Activated naive CD4-positive, alpha-beta T cell treated with anti-CD3 and anti-CD28 coated beads for 36 hours (primary cell): ENCODE measurements at places on chromosomes 12 and 14. TPM values are rescaled to one million over a fixed set of nuclear protein-coding genes. Genes with fewer than 3 reads are reported as not detected.
A peak's percentile ranks its signal among the peaks of the same experiment; 100 is the strongest.

DNA sequence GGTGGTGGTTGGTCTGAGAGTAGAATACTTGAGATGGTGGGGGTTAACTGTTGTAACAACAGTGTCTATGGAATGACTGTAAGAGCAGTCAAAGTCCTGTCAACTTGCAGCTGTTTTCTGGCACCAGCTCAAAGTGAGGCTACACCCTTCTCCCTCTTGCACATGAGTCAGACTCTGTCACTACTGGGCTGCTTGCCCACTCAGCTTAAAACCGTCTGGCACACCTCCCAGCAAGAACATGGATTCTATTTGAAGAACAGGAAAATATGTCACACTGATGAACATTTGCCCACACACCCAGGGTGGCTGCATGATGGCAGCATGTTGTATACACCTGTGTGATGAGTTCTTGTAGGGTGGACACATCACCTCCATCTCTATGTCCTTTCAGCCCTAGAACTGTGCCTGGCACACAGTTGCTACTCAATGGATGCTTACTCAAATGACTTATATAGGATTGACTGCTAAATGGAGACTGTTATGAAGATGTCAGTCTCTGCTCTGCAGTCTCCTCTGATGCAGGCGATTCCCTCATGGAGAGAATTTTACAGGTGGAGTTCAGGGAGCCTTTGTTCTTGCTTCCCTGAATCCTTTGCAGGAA, 19.3 kb upstream of the SERPINA6 start:
- H3K27ac ChIP-seq, result peak overlapping the region; percentile 32
- peaks cover 35% of the 10 kb centered on the region for H3K4me1 ChIP-seq
- H3K36me3 ChIP-seq, result no peaks in the 10 kb centered on the region
- peaks cover 27% of the 10 kb centered on the region for H3K27me3 ChIP-seq

DNA sequence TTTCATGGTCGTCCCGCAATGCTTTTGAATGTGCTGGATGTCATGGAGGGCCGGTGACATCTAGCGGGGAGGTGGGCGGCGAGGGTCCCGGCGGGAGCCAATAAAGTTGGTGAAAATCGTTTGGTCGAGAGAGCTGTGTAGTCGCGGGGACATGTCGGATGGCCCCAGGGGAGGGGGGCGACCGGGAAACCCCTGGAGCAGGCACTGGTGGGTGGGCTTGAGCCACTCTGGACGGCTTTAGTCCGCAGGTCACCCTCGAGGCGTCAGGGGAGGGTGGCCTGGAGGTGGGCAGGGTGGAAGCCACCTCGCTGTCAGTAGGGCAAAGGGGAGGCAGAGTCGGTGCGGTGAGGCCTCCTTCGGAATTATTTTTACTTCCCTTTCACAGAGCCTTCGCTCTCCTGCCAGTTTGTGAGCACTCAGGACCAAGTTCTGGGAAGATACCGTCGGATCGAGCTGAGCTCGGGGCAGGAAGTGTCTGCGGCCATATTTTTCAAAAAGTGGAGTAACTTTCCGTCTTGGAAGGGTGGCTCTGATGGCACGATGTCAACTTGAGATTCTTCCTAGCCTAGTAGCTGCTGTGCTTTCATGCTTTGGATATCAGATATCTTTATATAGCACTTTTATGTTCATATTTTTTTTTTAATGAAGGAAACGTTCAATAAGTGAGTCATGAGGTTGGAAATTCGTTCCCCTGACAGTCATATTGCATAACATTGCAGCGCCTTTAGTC, 28.2 kb downstream of the WBP11 start:
- peak overlapping the region; percentile 95 for H3K4me3 ChIP-seq
- no peaks in the 10 kb centered on the region for H3K27me3 ChIP-seq
- peak; percentile 58 for DNase-seq
- peak overlapping the region; percentile 94 for H3K27ac ChIP-seq
- H3K4me1 ChIP-seq, result peaks cover 36% of the 10 kb centered on the region

DNA sequence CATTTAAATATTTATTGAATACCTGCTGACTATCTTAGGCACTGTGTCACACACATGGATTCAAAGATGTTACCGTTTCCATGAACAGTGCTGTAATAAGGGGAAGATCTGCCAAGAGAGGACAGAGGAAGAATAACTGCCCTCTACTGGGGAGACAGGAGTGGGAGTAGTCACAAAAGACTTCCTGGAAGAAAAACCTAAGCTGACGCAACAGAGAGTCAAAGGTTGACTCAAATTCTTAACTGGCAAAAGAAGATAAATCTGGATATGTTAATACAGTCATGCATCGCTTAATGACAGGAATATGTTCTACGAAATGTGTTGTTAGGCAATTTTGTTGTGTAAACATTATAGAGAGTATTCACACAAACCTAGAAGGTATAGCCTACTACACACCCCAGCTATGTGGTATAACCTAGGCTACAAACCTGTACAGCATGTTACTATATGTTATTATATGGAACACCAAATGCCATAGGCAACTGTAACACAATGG, 51.5 kb downstream of the DCAF5 start:
- no peaks in the 10 kb centered on the region for H3K27me3 ChIP-seq
- peaks cover 26% of the 10 kb centered on the region for H3K4me1 ChIP-seq
- H3K36me3 ChIP-seq, result peaks cover 4% of the 10 kb centered on the region
- DNase-seq, result peak; percentile 47
- peak overlapping the region; percentile 61 for H3K27ac ChIP-seq

DNA sequence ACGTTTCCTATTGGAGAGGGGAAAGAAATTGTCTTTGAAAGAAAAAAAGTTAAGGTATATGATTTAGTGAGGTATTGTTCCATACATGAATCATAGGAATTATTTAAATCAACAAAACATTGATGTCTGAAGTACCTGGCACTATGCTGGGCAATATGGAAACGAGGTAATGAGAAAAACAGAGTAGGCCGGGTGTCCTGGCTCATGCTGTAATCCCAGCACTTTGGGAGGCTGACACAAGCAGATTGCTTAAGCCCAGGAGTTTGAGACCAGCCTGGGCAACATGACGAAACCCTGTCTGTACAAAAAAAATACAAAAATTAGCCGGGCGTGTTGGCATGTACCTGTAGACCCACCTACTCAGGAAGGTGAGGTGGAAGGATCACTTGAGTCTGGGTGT, 45.9 kb downstream of the AEBP2 start:
- no peak for DNase-seq
- H3K4me1 ChIP-seq, result peaks cover 56% of the 10 kb centered on the region
- no peaks in the 10 kb centered on the region for H3K27me3 ChIP-seq
- peak overlapping the region; percentile 67 for H3K27ac ChIP-seq
- no peak overlapping the region for H3K4me3 ChIP-seq

- no peak for DNase-seq
- no peak overlapping the region for H3K4me3 ChIP-seq
- H3K36me3 ChIP-seq, result no peaks in the 10 kb centered on the region
These were observed 590.2 kb upstream of the ATXN7L3B start for GRCh38 chr12:73947326-73948026.

GRCh38 chr14:24060984-24061913, 9.4 kb downstream of the CARMIL3 start:
- H3K4me3 ChIP-seq, result no peak overlapping the region
- H3K36me3 ChIP-seq, result no peaks in the 10 kb centered on the region
- no peaks in the 10 kb centered on the region for H3K27me3 ChIP-seq
- DNase-seq, result no peak
- no peak overlapping the region for H3K27ac ChIP-seq

GRCh38 chr12:20421421-20421820, 53.1 kb downstream of the PDE3A start:
- H3K27ac ChIP-seq, result no peak overlapping the region
- H3K27me3 ChIP-seq, result no peaks in the 10 kb centered on the region
- no peaks in the 10 kb centered on the region for H3K36me3 ChIP-seq
- no peak for DNase-seq
- no peaks in the 10 kb centered on the region for H3K4me1 ChIP-seq
- no peak overlapping the region for H3K4me3 ChIP-seq

DNA sequence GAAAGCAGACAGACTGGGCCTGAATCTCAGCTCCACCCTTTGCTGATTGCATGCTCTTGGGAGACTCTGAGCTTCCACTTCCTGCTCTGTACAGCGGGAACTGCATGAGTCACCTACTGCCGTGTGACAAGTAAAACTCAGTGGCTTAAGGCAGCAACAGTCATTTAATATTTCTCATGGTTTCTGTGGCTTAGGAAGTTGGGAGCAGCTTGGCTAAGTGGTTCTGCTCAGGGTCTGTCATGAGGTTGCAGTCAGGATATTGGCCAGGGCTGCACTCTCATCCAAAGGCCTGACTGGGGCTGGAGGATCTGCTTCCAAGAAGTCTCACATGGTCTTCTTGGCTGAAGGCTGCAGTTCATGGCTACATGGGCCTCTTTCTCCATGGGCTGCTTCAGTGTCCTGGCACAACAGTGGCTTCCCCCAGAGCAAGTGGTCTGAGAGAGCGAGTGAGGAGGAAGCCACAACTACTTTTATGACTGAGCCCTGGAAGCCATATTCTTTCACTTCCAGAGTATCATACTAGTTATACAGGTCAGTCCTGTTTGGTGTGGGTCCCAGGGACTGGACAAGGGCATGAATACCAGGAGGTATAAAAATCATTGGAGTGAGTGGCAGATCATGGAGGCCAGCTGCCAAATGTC, 49.7 kb downstream of the FAM222A start:
- peak; percentile 53 for DNase-seq
- no peak overlapping the region for H3K4me3 ChIP-seq
- no peaks in the 10 kb centered on the region for H3K36me3 ChIP-seq
- no peaks in the 10 kb centered on the region for H3K27me3 ChIP-seq
- H3K4me1 ChIP-seq, result peaks cover 3% of the 10 kb centered on the region
- no peak overlapping the region for H3K27ac ChIP-seq

DNA sequence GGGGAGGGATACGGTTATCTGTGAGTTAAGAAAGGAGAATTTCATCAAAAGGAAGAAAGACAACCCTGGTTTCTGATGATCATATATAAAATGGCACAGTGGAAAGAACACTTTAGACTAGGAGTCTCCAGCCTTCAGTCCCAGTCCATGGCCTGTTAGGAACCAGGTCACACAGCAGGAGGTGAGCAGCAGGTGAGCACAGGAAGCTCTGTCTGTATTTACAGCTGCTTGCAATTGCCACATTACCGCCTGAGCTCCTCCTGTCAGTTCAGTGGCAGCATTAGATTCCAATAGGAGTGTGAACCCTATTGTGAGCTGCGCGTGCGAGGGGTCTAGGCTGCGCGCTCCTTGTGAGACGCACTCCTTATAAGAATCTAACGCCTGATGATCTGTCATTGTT, 137.9 kb downstream of the BTG1 start:
- peaks cover 14% of the 10 kb centered on the region for H3K36me3 ChIP-seq
- no peak overlapping the region for H3K4me3 ChIP-seq
- H3K27me3 ChIP-seq, result no peaks in the 10 kb centered on the region
- no peak for DNase-seq
- H3K27ac ChIP-seq, result no peak overlapping the region

DNA sequence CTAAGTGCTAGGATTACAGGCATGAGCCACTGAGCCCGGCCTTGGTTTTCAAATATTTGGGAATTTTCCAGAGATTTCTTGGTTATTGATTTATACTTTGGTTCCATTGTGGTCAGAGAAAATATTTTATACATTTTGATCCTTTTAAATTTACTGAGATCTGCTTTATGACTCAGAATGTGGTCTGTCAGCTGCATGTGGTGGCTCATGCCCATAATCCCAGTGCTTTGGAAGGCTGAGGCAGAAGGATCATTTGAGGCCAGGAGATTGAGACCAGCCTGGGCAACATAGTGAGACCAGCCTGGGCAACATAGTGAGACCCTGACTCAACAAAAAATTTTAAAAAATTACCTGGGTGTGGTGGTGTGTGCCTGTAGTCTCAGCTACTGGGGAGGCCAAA, 49.8 kb downstream of the ADCK1 start:
- H3K4me1 ChIP-seq, result no peaks in the 10 kb centered on the region
- H3K4me3 ChIP-seq, result no peak overlapping the region
- peaks cover 2% of the 10 kb centered on the region for H3K36me3 ChIP-seq
- no peak for DNase-seq
- H3K27ac ChIP-seq, result no peak overlapping the region

DNA sequence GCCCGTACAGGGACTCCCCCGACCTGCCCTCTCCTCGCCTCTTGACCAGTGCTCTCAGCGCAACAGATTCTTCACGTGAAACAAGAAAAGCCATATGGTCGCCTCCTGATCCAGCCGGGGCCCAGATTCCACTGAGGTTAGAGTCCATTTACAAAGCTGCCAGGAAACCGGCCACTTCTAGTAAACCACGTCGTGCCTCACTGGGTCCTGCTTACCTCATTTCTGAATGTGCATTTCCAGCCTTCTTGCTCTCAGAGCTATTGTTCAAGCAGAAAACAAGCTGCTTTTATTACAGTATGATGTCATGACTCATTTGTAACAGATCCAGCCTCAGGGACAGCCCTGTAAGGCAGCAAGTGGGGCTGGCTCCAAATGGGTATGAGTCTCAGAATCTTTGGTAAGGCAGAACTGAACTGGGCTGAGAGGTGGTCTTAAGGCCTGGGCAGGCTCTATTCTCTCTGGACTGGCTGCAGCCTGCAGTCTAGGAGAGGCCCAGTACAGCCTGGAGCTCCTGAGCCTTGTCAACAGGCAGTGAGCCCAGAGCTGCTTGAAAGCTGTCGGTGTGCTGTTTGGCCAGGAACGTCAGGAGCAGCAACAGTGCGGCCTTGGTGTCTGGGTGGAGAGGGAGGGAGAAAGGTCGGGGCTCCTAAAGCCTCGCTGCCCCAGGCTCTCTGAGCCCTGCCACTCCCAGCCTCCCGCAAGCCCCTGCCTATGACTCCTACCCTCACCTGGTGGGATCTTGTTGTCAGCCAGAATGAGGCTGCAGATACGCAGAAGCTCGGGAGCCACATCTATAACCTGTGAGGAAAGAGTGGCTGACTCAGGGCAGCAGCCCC, 8.3 kb downstream of the REC8 start:
- no peaks in the 10 kb centered on the region for H3K27me3 ChIP-seq
- H3K36me3 ChIP-seq, result peaks cover 20% of the 10 kb centered on the region
- peak overlapping the region; percentile 22 for H3K27ac ChIP-seq
- H3K4me3 ChIP-seq, result no peak overlapping the region

GRCh38 chr12:31645924-31646323, 13.6 kb upstream of the ETFBKMT start:
- no peaks in the 10 kb centered on the region for H3K27me3 ChIP-seq
- no peaks in the 10 kb centered on the region for H3K4me1 ChIP-seq
- no peak for DNase-seq
- H3K27ac ChIP-seq, result no peak overlapping the region
- H3K36me3 ChIP-seq, result no peaks in the 10 kb centered on the region
- H3K4me3 ChIP-seq, result no peak overlapping the region

GRCh38 chr14:34104489-34105397, 153.9 kb upstream of the EGLN3 start:
- no peaks in the 10 kb centered on the region for H3K4me1 ChIP-seq
- H3K4me3 ChIP-seq, result no peak overlapping the region
- H3K27me3 ChIP-seq, result no peaks in the 10 kb centered on the region
- no peak overlapping the region for H3K27ac ChIP-seq
- no peaks in the 10 kb centered on the region for H3K36me3 ChIP-seq

GRCh38 chr12:4135919-4136605, 137.5 kb upstream of the CCND2 start:
- DNase-seq, result peak; percentile 95
- H3K36me3 ChIP-seq, result peaks cover 3% of the 10 kb centered on the region
- no peaks in the 10 kb centered on the region for H3K27me3 ChIP-seq
- H3K4me3 ChIP-seq, result peak overlapping the region; percentile 41
- peak overlapping the region; percentile 99 for H3K27ac ChIP-seq

Gene JDP2
- total RNA-seq, result 3.2 TPM

Gene SLC35F4
- not detected for total RNA-seq

Gene C12orf54
- not detected for total RNA-seq

Gene VRK1
- total RNA-seq, result 64.9 TPM

Gene KCNJ8
- total RNA-seq, result not detected

Gene GLIPR1L1
- not detected for total RNA-seq

Gene SOAT2
- total RNA-seq, result 0.74 TPM

Gene CRACR2A
- total RNA-seq, result 20.7 TPM

Gene KCNH3
- 0.91 TPM for total RNA-seq

Gene PLEK2
- 2.2 TPM for total RNA-seq

Gene P2RX2
- not detected for total RNA-seq

Gene TMEM132D
- not detected for total RNA-seq

Gene OTOGL
- total RNA-seq, result not detected
